Activated CD4-positive, alpha-beta T cell treated with anti-CD3 and anti-CD28 coated beads for 4 hours (primary cell): ENCODE measurements at places on chromosomes 13 and 19.

- DNase-seq: no peak
Observed at GRCh38 chr13:44810061-44810840, 179.0 kb downstream of the NUFIP1 start.

DNA sequence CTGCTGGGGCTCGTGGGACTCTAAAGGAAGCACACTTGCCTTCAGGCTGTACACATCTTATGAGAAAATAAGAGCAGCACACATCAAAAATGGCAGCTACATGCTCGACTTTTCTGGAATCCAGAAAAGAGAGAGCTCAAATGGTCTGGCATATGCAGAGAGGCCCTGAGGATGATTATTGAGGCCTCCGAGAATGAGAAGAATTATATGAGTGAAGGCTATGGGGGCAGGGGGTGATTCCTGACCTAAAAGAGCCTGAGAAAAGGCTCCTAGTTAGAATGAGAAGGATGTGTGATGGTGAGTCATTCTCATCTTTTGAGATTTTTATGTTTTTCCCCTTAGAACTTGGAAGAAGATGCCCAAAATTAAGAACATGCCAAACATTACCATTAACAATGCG lies 97.1 kb downstream of the HSPH1 start:
- no peak for DNase-seq

DNA sequence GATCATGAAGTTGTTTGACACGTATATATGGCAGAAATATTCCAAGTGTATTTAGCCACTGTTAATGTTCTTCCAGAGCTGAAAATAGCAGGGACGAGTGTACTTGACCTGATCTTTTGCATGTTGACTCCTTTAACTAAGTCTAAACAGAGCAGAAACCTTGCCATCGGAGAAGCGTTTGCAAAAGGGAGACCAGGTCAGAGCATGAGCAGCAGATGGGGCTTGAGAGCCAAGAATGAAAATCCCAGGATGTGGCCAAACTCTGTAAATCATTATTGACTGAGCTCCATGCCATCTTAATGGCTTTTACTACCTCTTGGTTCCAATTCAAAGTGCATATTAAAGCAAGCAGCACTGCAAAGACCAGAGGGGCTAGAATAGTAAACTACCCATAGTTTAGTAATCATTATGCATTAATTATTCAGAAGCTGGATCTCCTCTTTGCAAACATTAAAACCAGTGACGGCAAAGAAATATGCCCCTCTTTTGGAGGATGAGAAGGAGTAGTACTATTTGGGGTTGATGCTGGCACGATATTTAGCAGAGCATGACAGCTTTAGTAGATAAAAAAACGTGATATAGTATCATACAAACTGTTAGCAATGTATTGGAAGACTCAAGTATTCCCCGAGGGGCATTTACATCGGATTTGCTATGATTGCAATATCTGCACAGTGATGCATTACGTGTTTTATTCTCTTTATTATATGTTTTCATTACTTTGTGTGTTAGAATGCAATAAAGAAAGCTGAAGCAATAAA lies 55.7 kb downstream of the FAM216B start:
- DNase-seq: no peak

GRCh38 chr19:58317476-58318072 lies 9.2 kb upstream of the ZSCAN22 start:
- DNase-seq: no peak

GRCh38 chr19:40009674-40010073 lies 12.8 kb downstream of the ZNF546 start:
- DNase-seq: no peak
